ENCODE measurements at places on chromosomes 3 and 15.

DNA sequence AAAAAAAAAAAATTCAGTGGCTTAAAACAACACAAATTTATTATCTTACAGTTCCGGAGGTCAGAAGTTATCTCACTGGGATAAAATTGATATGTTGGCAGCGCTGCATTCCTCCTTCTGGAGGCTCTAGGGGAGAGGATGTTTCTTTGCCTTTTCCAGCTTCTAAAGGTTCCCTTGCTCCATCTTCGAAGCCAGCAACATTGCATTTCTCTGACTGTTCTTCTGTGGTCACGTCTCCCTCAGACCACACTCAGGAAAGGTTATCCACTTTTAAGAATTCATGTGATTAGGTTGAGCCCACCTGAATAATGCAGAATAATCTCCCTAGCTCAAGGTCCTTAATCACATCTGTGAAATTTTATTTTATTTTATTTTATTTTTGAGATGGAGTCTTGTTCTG is 23.4 kb upstream of the ACAP2 start:
- DNase-seq = no peak

DNA sequence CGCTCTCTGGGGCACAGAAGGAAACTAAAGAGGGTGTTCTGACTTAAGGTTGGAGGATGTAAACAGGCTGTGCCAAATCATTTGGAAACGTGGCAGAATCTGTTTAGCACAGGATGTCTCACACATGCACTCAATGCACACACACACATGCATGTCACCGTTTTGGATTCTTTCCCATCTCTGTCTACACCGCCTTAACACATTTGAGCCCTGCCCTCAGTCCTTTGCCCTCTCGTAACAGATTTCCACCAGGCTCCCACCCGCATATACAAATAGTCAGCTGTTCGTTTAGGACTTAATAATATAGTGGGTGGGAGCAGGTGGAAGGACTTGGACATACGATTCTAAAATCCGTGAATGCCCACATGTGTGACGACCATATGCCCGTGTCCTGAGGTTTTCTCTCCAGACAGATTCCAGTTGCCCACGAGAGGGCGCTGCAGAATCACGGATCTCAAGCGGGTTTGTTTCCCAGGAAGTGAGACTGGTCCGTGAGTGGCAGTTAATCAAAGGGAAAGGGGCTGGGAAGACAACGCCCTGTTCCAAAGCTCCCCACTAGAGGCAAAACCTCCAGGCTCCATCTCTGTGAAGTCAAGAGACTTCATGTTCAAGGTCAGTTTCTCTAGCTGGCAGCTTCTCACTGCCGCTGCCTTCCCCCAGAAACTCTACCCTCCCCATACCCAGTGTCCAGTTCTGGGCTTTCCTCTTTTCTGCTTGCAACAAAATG is 44.5 kb downstream of the NOX5 start:
- DNase-seq = peak; percentile 50

DNA sequence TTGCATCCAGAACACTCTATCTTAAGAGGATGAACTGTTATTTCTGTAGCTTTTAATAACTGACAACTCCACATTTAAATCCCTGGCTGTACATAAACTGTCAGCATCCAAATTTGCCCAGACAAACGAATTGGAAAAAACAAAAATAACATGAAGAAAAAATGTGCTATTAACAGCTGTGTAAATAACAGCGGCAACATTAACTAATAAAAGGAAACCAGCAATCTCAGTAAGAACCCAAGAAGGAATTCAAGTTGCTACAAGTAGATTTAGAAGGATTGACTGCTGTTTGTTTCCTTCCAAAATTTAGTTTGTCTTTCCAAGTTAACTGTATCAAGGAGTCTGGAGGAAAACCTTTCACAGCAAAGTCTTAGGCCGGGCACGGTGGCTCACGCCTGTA is 550.6 kb upstream of the MDFIC2 start:
- no peak for DNase-seq

GRCh38 chr3:125470671-125471070 is 49.3 kb downstream of the SNX4 start:
- no peak for DNase-seq

DNA sequence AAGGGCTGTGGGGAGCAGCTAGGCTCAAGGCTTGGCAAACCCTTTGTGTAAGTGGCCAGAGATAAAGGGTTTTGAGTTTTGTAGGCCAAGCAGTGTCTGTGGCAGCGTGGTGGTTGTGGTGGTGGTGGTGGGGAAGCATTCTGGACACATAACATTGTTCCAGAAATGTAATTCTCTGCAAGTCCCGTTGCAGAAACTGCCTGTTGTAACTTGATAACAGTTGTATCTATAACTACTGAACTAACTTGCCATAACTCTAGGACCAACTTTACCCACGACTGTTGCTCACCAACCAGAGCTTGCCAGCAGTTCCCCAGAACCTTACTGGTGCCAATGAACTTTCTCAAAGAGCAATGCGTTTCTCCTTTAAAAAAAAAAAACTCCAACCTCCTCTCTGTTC is 18.1 kb upstream of the TMEM40 start:
- DNase-seq = no peak

- no peak for DNase-seq
Observed at GRCh38 chr3:78879295-78879860, 888.4 kb downstream of the ROBO1 start.

DNA sequence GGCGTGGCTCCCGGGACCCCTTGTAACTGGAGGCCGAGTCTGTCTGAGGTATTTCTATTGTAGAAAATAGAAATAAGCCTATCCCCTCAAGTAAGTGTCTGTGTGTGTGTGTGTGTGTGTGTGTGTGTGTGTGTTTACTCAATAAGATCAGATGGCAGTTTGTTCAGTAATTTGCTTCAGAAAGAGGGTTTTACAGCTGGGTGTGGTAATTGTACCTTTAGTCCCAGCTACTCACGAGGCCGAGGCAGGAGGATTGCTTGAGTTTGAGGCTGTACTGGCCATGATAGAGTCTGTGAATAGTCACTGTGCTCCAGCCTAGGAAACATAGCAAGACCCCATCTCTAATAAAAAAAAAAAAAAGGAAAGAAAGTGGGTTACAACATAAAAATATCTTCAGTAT is 8.7 kb downstream of the SPINT1 start:
- DNase-seq = no peak

- DNase-seq = no peak
Observed at GRCh38 chr15:51111061-51111460, 16.4 kb upstream of the TNFAIP8L3 start.

DNA sequence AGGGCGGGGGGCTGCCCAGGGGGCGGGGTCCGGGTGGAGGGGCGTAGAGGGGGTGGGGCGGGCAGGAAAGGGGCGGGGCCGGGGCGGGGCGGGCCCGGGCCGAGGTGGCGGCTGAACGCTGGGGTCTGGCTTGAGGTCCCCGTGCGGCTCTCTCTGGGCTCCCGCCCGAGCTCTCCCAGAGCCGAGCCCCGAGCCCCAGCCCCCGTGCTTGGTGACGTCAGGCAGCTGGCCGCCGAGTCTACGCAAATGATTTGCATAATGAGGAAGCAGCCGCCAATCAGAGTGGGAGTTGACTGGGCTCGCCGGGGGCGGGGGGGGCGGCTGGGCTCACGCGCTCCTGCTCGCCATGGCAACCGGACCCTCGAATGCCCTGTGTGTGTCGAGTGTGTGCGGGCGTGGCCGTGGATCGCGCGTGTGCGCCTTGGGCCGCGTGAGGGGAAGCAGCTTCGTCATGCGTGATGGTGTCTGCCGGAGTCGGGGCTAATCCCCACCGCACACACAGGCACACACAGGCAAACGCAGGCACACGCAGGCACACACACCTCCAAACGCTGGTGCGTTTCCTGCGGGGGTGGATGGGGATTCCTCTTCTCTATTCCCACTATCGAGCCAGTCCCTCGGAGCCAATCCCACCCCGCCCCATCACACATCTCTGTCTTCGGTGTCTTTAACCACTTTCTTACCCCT is at the start of gene CELF6:
CELF6 (minus strand) TSS at position 173 of the 687 bp plus-strand sequence. CDS start 283 bp downstream, outside the sequence.
- DNase-seq = peak; percentile 14

DNA sequence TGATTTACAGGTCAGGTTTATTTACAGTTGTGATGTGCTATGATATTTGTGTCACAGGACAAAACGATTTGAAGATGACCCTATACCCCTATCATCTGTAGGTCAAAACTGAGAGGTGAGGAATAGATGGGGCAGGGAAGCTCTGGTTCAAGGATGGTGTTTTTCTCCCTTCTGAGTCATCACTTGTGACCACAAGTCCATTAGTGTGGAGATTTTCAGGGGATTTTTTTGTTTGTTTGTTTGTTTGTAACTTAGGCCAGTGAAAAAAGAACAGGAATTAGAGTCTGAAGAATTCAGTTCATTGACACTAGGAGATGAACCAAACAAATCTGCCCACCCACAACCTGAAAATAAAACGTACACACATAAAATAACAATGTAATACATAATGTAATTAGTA is 62.7 kb upstream of the FAM98B start:
- DNase-seq = no peak

GRCh38 chr3:192229866-192230265 is 497.5 kb downstream of the FGF12 start:
- no peak for DNase-seq

GRCh38 chr3:114446600-114446999 is 152.8 kb downstream of the TIGIT start:
- DNase-seq = no peak

GRCh38 chr15:81312790-81313543 is 11.0 kb downstream of the STARD5 start:
- DNase-seq = no peak

DNA sequence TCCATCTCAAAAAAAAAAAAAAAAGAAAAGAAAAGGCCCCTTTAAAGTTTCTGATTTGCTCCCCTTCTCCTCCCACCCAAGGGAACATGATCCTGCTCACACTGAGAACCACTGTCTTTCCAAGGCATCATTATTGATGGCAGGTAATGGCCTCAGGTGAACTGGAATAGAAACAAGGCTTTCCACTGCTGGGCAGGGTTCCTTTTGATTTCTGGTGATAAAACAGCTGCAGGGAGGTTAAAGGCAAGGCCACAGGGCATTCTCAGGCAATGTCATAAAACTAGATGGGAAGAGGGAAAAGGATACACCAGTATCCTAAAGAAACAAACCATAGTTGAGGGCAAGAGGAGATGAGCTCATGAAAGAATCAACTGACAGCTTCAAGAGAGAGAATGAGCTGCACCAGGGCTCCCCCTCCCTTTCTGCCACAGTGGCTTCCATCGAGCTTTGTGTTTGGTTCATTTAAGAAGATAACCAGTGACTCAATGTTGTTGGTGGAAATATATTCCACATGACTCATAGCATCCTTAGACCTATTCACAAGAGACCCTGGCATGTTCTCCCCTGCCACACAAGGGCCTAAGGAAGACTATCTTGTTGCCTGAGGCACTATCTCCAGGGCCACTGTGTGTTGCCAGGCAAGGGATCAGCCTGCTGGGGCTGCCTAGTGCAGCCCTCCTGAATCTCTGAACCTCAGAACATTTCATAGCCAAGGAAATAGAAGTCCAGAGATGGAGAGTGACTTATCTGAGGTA is 86.4 kb downstream of the WDR76 start:
- DNase-seq = no peak

GRCh38 chr3:46565607-46566039 is 479 bp downstream of the LRRC2 start:
- DNase-seq = no peak

GRCh38 chr3:77780278-77780996 is 740.5 kb downstream of the ROBO2 start:
- no peak for DNase-seq

DNA sequence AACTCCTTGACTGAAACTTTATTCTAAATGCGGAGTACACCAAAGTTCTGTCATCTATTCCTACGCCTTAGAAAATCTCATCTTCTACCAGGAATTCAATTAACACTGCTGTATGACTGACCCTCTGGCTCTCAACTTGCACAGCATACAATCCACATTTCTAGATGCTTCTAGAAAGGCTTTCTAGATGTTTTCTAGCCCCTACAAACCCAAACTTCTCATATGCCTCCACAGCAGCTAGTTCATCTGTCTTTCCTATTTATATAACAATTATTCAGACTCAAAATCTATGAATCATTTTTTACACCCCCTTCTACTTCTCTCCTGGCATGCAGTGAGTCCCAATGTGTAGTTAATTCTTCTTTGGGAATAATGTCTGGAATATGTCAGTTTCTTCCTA is 13.2 kb downstream of the INO80 start:
- no peak for DNase-seq

GRCh38 chr3:115284980-115285379 is 137.9 kb upstream of the ZBTB20 start:
- DNase-seq = no peak
